MCF 10A (cell line): ENCODE measurements at places on chromosomes 12 and 14. TPM values are rescaled to one million over a fixed set of nuclear protein-coding genes. Genes with fewer than 3 reads are reported as not detected.

GPR137C gene
- total RNA-seq, result 0.10 TPM in 1 of 2 replicates, not detected in the other

COPZ1 gene
- total RNA-seq, result 207 and 299 TPM in 2 replicates

DERA gene
- 39.1 and 40.8 TPM in 2 replicates for total RNA-seq

RTN1 gene
- 8.4 and 9.8 TPM in 2 replicates for total RNA-seq

ITGB7 gene
- 1.0 and 1.1 TPM in 2 replicates for total RNA-seq

NTF3 gene
- total RNA-seq, result not detected in 2 replicates

MFAP5 gene
- 0.64 and 1.6 TPM in 2 replicates for total RNA-seq

GPR162 gene
- not detected in 2 replicates for total RNA-seq

TEX22 gene
- 4.1 and 6.2 TPM in 2 replicates for total RNA-seq

KTN1 gene
- total RNA-seq, result 165 and 180 TPM in 2 replicates
